Gastrocnemius medialis (tissue), 4 donors: ENCODE measurements at places on chromosomes 12 and 14. TPM values are rescaled to one million over a fixed set of nuclear protein-coding genes. Genes with fewer than 3 reads are reported as not detected.
A peak's percentile ranks its signal among the peaks of the same experiment; 100 is the strongest.

GRCh38 chr14:103008768-103009357 is 48.5 kb downstream of the CDC42BPB start:
- H3K36me3 ChIP-seq, result no peaks in the 10 kb centered on the region
- no peak overlapping the region for H3K27ac ChIP-seq
- no peak overlapping the region for H3K4me3 ChIP-seq
- peak; percentile 60 for DNase-seq

DNA sequence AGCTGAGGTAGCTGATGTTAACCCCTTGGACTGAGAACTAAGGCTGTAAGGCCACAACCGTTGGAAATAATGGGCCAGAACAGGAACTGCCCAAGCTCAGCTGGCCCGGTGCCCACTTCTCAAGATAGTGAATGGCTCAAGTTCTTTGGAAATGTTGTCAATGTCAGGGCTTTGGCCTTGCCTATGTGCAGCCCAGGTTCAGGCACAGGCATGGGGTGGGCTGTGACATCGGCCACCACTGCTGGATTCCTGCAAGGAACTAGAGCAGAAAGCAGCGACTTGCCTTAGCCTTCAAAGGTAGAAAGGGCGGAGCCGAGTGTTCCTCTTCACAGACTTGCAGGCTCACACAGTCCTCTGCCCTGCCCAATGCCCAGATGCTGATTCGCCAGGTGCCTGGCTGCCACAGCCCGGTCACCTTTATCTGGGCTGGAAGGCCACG is 291.2 kb downstream of the ZFP36L1 start:
- no peaks in the 10 kb centered on the region for H3K36me3 ChIP-seq
- no peak overlapping the region for H3K4me3 ChIP-seq
- no peaks in the 10 kb centered on the region for H3K27me3 ChIP-seq
- H3K27ac ChIP-seq, result no peak overlapping the region
- H3K4me1 ChIP-seq, result peaks cover 9% of the 10 kb centered on the region
- DNase-seq, result peak; percentile 31

DNA sequence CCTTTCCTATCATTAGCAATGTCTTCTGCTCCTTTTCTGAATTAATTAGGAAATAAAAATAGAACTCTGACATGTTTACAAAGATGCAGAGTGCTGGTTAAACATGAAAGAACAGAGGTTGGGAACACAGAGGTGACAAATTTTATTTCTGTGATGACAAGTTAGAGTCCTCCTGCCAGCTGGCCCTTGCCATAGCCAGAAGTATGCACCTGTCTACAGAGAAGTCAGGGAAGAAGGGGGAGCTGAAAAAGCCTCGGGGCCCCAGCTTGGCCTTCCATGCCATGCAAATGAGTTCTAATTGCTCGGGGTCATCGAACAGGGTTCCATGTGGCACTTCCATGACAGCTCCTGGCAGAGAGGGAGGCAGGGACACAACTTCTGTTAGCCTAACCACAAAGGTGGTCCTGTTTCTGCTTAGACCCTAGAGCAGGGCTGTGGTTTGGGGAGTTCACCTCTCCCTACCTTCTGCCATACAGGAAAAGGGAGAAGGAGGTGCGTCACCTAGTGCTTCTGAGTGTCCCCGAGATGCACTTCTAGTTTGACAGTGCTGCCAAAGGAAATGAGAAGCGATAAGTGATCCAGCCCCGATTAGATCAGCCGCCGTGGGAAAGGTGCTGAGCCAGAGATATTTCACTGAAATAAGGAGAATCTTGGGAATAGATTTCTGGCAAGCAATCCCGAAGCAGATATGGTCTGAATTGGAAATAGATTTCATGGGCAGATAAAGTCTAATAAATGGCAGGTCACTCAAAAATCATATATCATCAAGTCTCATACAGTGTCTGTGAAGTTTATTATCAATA is 155.8 kb upstream of the FOXN3 start:
- H3K27ac ChIP-seq, result peak overlapping the region; percentile 49
- peaks cover 36% of the 10 kb centered on the region for H3K4me1 ChIP-seq
- H3K4me3 ChIP-seq, result no peak overlapping the region
- no peaks in the 10 kb centered on the region for H3K27me3 ChIP-seq

- no peaks in the 10 kb centered on the region for H3K4me1 ChIP-seq
- no peak for DNase-seq
- H3K27ac ChIP-seq, result no peak overlapping the region
- H3K27me3 ChIP-seq, result no peaks in the 10 kb centered on the region
- no peaks in the 10 kb centered on the region for H3K36me3 ChIP-seq
- no peak overlapping the region for H3K4me3 ChIP-seq
Observed at GRCh38 chr14:26414926-26415325, 182.9 kb downstream of the NOVA1 start.

GRCh38 chr14:23646648-23647549 is 10.7 kb downstream of the DHRS2 start:
- no peak overlapping the region for H3K4me3 ChIP-seq
- H3K4me1 ChIP-seq, result no peaks in the 10 kb centered on the region
- no peaks in the 10 kb centered on the region for H3K36me3 ChIP-seq

DNA sequence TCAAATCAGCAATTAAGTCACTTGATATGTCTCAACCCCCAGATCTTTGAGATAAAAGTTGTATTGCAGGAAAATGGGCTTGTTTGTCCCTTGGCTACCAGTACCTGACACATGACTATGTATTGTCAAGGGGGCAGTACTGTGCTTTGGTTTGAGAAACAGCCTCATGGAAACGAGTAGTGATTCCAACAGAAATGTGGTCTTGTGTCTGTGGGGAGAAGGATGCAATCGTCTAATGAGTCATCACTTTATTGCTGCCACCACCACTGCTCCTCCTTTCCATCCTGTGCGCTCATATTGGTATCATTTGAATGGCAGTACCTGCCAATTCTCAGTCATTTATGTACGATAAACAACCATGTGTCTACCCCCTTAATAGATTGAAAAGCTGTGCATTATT is 72.8 kb upstream of the ARHGAP5 start:
- no peak overlapping the region for H3K27ac ChIP-seq
- H3K4me3 ChIP-seq, result no peak overlapping the region
- H3K4me1 ChIP-seq, result peaks cover 2% of the 10 kb centered on the region
- no peaks in the 10 kb centered on the region for H3K36me3 ChIP-seq
- DNase-seq, result no peak
- H3K27me3 ChIP-seq, result no peaks in the 10 kb centered on the region

- peak overlapping the region; percentile 91 for H3K27ac ChIP-seq
- no peaks in the 10 kb centered on the region for H3K36me3 ChIP-seq
- peaks cover 38% of the 10 kb centered on the region for H3K4me1 ChIP-seq
- H3K27me3 ChIP-seq, result no peaks in the 10 kb centered on the region
- DNase-seq, result no peak
Observed at GRCh38 chr12:50936821-50937530, 15.4 kb upstream of the HIGD1C start.

- no peak overlapping the region for H3K4me3 ChIP-seq
- H3K27me3 ChIP-seq, result peaks cover 11% of the 10 kb centered on the region
- H3K27ac ChIP-seq, result no peak overlapping the region
- H3K36me3 ChIP-seq, result no peaks in the 10 kb centered on the region
- no peak for DNase-seq
- peaks cover 3% of the 10 kb centered on the region for H3K4me1 ChIP-seq
Observed at GRCh38 chr12:55850893-55851292, 8.2 kb upstream of the MMP19 start.

GRCh38 chr14:47526591-47527244 is 148.7 kb downstream of the MDGA2 start:
- no peaks in the 10 kb centered on the region for H3K36me3 ChIP-seq
- no peak for DNase-seq
- H3K4me3 ChIP-seq, result no peak overlapping the region
- no peaks in the 10 kb centered on the region for H3K27me3 ChIP-seq
- no peaks in the 10 kb centered on the region for H3K4me1 ChIP-seq

- no peak overlapping the region for H3K4me3 ChIP-seq
- no peak overlapping the region for H3K27ac ChIP-seq
- H3K36me3 ChIP-seq, result no peaks in the 10 kb centered on the region
- H3K4me1 ChIP-seq, result no peaks in the 10 kb centered on the region
- no peak for DNase-seq
- H3K27me3 ChIP-seq, result peaks cover 1% of the 10 kb centered on the region
Observed at GRCh38 chr12:43294916-43295315, 257.1 kb downstream of the ADAMTS20 start.

DNA sequence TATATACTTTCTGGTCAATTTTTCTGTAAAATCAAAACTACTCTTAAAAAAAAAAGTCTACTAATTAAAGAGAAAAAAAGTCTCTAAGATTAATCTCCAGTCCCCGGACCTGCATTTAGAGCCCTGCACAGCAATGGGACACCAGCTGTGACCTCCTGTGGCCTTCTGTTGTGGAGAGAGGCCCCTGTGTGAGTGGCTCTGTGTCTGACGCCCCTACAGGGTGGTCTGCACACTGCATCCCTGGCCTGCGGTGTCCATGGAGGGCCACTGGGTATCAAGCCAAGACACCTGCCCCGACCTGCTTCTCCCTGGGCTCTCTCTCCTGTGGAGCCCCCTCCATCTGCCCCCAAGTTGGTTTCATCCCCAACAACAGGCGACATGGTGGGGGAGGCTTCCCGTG is 248.0 kb upstream of the DIO3 start:
- no peak for DNase-seq
- no peaks in the 10 kb centered on the region for H3K27me3 ChIP-seq
- H3K27ac ChIP-seq, result no peak overlapping the region
- no peaks in the 10 kb centered on the region for H3K36me3 ChIP-seq

The FAM161B gene
- total RNA-seq, result 5.0 TPM
